ENCODE measurements at places on chromosomes 7 and 10.

GRCh38 chr10:119755446-119755845, 29.6 kb downstream of the INPP5F start:
- no peak for DNase-seq

DNA sequence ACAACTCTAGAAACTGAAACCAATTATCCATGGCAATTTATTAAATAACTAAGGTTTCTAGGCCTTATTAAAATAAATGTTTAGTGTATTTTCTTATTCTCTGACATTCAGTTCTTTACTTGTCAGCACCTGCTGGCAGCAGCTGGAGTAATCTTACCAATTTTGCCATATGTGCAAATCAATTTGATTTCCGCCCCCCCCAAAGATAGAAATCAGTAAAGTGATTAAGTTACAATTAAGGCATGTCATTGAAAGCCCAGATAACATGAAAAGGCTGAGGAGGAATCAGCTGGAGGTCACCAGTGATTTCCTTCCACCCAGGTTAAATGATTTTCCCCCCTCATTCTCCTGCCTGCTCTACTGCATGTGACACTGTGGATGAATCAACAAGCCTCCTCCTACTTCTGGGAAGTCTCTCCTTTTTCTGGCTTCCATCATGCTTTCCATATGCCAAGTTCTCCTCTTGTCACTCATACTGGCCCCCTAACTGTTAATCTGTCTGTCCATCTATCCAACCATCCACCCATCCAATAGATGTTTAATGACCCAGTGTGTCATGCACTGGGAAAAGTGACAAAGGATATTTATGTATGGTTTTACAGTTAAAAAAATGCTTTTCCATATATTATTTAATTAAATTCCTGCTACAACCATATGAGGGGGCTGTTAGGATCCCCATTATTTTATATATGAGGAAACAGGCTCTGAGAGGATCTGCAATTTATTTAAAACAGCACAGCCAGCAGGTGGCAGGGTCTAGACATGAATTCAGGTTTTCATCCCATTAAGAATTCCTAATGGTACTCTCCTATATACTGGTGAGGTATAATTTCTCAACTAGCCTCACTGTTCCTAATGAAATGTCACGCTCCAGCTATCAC, 116.5 kb downstream of the ATXN7L1 start:
- peak; percentile 35 for DNase-seq

DNA sequence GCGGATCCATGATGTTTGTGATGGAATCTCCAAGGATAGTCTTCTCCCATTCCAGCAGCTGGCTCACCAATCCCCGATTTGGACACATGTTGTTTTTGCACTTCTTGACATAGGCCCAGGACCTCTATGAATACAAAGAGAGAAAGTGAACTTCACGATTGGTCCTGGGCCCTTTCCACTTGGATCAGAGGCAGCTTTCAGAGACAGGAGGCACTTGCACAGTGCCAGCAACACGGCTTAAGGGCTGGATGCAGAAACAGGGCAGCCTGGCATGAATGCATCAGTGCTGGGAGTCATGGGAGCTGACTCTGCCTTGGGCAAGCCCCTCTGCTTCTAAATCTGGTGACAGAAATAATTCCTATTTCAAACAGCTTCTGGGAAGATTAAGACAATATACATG, 2.1 kb upstream of the TMEM120A start:
- DNase-seq, result no peak

DNA sequence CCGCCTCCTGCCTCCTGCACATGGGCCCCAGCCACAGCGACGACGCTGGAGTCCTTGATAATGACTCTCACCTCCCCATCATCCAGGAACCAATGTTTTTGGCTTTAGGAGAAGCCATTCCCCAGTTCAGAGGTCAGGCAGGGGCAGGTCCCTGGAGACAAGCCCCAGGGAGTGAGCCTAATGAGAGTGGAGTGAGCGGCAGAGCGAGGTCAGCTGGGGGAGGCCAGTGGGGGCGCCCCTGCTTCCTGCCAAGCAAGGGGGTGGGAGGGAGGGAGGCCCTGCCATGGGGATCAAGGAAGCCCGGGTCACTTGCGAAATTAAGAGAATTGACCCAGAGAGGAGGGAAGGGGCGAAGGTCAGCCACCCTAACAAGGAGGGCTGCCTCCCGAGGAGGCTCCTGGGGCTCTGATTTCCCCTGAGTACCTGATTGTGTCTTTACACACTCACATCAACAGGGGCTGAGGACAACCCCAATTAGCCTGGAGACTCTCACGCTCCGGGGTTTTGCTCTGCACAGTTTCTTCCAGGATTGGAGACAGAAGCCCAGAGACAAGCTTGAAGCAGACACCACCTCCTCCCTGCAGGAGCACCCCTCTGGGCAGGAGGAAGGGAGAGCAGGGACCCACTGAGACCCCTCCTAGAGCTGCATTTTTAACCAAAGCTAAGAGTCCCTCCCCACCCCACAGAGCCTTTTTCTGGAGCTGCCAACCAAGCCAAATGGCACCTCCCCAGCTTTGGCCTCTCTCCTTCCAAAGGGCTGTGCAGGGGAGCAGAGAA, 112.1 kb downstream of the COL13A1 start:
- no peak for DNase-seq

DNA sequence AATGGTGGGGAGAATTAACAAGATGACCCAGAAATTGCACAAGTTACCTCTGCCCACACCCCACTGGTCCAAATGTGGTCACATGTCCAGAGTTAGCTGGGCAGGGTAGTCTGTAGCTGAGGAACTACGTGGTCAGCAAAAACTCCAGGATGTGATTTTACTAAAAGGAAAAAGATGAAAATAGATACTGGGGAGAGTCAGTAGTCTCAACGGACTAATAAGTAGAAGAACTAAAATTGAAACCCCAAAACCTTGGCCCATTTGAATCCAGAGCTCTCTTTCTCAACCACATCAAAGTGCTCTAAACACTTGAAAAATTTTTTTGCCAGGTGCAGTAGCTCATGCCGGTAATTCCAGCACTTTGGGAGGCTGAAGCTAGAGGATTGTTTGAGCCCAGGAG, 146.3 kb downstream of the SKIDA1 start:
- no peak for DNase-seq

DNA sequence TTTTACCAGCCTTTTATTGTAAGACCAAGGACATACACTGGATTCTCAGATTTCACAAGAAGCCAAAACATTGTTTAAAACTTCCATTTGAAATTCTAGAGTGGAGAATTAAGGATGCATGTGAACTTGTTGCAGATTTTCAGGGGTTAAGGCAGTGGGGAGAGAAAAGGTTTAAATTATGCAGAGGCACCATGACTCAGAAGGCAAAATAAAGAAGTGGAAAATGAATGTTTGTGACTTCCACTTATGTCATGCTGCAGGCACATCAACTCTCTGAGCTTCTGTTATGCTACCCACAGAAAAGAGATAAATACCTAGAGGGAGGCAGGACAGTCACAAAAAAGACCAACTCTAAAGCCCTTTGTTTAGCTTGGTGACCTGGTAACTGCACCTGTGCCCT, 84.4 kb upstream of the BET1 start:
- no peak for DNase-seq

GRCh38 chr7:28224172-28224571, 43.6 kb upstream of the JAZF1 start:
- no peak for DNase-seq

DNA sequence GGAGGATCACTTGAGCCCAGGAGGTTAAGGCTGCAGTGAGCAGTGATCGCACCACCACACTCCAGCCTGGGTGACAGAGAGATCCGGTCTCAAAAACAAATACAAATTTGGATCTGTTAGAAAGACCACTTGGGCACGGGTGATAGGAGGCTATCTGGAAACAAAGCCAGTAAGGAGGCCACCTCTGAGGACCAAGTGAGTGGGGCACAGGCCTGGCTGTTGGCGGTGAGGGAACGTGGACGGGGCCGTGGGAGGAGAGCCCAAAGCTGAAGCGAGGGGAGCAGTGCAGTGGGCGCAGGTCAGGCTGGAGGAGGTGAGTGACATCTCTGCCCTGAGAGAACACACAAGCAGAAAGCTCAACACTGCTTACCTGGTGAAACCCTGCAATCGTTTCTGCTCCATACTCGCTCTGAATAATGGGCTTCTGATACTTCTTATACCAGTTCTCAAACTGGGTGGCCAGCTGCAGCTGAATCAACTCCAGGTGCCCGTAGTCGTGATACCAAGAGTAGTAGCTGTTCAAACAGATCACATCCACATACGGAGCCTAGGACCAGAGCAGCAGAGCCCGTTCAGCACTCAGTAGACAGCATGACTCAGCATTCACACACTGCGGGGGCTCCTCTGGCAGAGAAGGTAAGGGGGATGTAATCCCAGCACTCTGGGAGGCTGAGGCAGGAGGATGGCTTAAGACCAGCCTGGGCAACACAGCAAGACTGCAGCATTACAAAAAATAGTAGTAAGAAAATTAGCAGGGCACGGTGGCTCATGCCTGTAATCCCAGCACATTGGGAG, 14.5 kb downstream of the GUSB start:
- no peak for DNase-seq

DNA sequence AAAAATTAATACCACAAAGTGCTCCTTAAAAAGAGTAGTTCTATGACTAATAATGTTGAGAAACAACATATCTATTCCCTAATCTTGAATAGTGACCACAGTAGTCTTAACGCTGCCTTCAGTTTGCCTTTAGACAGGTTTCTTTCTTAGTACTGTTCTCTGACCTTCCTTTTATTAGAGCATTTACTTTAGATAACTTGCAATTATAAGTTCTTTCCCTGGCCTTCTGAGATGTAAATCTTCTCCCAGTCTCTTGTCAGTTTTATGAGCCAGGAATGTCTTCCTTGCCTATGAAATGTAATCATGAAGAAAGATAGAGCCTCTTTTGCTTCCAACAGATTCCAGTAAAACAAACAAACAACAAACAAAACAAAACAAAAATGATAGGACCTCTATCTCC, 1119.8 kb upstream of the LRRTM3 start:
- DNase-seq, result no peak

DNA sequence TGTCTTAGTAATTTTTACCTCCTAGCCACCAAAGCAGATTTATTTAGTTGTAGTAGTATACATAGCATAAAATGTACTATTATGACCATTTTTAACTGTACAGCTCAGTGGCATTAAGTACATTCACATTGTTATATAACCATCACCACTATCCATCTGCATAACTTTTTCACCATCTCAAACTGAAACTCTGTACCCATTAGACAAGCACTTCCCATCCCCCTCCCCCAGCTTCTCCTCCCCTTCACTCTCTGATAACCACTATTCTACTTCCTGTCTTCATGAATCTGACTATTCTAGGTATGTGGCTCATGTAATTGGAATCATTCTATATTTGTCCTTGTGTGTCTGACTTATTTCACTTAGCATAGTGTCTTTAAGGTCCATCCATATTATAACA, 71.9 kb downstream of the MRPL32 start:
- DNase-seq, result no peak

DNA sequence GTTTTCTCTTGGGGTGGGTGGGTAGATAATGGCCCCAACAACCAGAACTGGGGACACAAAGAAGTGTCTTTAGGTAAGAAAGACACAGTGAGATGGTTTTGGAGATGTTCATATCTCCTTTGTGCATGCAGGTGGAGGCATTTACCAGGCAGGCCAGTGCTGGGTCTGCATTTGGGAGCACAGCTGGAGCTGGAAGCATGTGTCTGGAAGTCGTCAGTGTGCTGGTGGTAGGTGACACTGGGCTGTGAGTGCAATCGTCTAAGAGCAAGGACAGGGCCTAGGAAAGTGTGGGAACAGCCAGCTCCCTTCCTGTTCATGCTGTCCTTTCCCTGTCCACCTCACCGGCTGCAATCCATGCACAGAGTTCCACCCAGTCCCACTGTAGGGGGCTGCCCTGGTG, 88.3 kb upstream of the ZNF32 start:
- DNase-seq, result no peak

DNA sequence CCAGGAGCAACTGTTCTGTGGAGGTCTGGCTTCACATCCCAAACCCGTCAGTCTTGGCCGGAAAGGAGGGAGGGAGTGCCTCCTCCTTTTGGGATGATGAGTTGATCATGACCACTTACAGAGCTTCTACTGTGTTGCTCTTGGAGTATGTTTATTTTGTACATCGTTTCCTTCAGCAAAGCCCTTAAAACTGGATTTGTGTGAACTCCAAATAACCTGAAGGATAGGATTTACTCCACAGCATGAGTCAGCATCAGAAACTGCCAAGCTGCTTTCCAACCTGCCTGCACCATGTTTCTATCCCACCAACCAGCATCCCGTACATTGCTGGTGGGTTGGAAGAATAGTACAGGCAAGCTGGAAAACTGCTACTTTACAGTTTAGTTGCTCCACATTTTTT, 3.5 kb downstream of the CCDC201 start:
- DNase-seq, result no peak

DNA sequence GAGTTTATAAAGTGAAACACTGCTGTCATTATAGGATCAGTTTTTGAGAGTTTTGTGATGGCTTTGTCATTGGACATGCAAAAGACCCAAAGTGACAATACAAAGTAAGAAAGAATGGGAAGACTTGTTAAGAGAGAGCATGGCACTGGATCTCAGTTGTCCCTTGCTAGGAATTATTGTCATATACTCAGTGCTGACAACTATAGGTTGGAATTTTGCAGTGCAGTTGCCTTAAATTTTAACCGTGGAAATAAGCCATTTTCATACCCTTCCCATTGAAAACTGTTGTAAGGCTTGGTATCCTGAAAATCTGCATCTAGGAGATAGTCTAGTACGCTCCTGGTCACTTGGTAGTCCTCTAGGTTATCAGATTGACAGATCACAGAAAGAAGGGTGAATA, 1156.7 kb downstream of the GATA3 start:
- no peak for DNase-seq

- no peak for DNase-seq
Measured at GRCh38 chr10:48804740-48805182, 120.1 kb downstream of the WDFY4 start.

DNA sequence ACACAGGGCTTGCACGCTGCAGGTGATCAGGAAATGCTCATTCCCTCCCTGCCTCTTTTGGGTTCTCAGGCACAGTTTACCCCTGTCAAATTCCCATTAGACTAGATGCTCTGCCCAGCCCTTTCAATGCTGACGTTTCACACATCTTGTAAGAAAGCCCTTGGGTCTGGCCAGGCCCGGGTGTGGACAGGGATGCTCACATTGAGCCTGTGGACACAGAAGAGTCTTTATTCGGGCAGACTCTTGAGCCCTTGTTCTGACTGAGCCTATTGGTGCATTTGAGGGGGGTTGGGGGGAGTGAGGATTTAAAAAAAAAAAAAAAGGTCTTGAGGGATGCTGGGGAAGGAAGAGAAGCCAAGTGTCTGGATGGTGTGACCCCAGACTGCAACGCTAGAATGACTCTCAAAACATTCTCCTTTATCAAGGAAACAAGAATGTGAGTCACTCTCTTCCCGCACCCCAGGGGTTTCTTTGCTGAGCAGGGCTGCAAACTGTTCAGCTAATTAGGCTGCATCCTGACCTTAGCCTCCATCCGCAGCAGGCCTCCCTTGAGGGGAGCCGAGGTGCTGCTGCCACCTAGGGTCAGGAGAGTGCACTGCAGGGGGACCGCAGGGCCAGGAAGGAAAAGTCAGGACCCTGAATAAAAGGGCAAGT, 53.6 kb upstream of the TMEM72 start:
- DNase-seq, result peak; percentile 87

GRCh38 chr10:86661161-86662025, 6.9 kb upstream of the LDB3 start:
- no peak for DNase-seq

- DNase-seq, result no peak
Measured at GRCh38 chr7:78542981-78543380, 744.4 kb downstream of the PHTF2 start.

- DNase-seq, result no peak
Measured at GRCh38 chr10:118374404-118374803, 32.3 kb upstream of the FAM204A start.

All from iPS-NIHi11 (cell line).